ENCODE measurements at places on chromosomes 2 and 18. TPM values are rescaled to one million over a fixed set of nuclear protein-coding genes. Genes with fewer than 3 reads are reported as not detected.

- no peak for DNase-seq
- H3K4me3 ChIP-seq = no peak overlapping the region
- no peaks in the 10 kb centered on the region for H3K4me1 ChIP-seq
- no peak overlapping the region for H3K27ac ChIP-seq
- peaks cover 33% of the 10 kb centered on the region for H3K27me3 ChIP-seq
Measured at GRCh38 chr18:48340560-48340959, 68.6 kb downstream of the ZBTB7C start.

- H3K27me3 ChIP-seq = no peaks in the 10 kb centered on the region
- no peak for DNase-seq
- no peak overlapping the region for H3K4me3 ChIP-seq
Measured at GRCh38 chr18:71168557-71169145, 879.8 kb downstream of the SOCS6 start.

GRCh38 chr2:39706312-39706711 lies 40.6 kb downstream of the TMEM178A start:
- no peak overlapping the region for H3K4me3 ChIP-seq
- H3K27me3 ChIP-seq = 0 out of 2 replicates have a peak, but pooled peaks cover 4% of the 10 kb centered on the region
- H3K36me3 ChIP-seq = no peaks in the 10 kb centered on the region

DNA sequence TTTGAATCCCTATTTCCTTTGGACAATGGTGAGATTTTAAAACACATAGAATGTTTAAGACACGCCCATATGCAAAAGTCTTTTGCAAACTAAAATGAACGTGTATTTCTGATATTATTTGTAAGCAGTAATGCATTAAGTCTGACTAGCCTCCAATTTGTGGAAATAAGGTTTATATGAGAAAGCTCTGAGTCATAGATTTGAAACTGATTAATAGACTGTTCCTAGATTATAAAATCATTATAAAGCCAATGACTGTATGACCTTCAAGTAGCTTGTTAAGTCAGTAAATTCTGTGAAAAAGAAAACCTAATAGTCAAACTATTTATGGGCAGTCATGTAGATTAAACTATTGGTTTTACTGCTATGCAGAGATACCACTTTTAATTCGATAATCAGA lies 12.8 kb upstream of the EFEMP1 start:
- H3K27ac ChIP-seq = no peak overlapping the region
- H3K27me3 ChIP-seq = peaks cover 12% of the 10 kb centered on the region
- H3K4me1 ChIP-seq = no peaks in the 10 kb centered on the region
- H3K4me3 ChIP-seq = no peak overlapping the region
- DNase-seq = peak; percentile 28
- no peaks in the 10 kb centered on the region for H3K36me3 ChIP-seq

- H3K4me3 ChIP-seq = peak overlapping the region; percentile 48
- no peaks in the 10 kb centered on the region for H3K27me3 ChIP-seq
- H3K4me1 ChIP-seq = peaks cover 48% of the 10 kb centered on the region
Measured at GRCh38 chr2:108593547-108594098, 59.4 kb downstream of the LIMS1 start.

- H3K36me3 ChIP-seq = no peaks in the 10 kb centered on the region
- no peak overlapping the region for H3K27ac ChIP-seq
- H3K4me3 ChIP-seq = no peak overlapping the region
Measured at GRCh38 chr2:16614314-16614860, 51.2 kb downstream of the CYRIA start.

- no peaks in the 10 kb centered on the region for H3K4me1 ChIP-seq
- H3K27ac ChIP-seq = no peak overlapping the region
- H3K4me3 ChIP-seq = no peak overlapping the region
- no peaks in the 10 kb centered on the region for H3K36me3 ChIP-seq
Measured at GRCh38 chr2:25462021-25462420, 120.3 kb upstream of the DNMT3A start.

DNA sequence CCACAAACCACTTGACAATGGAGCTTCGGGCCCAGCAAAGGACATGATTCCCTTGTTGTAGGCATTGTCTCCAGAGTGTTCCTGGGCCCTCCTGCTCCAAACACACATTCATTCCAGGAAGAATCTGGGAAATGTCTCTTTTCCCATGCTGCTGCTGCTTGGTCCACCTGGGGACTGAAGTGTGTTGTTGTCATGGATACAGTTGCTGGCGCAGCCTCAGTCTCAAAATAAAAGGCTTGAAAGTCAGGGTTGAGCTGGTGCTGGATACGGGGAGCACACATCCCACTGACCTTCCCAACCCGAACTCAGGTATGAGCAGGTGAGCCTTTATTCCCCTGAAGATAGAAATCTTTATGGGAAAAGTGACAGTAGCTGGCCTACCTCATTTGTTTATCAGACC lies 30.6 kb upstream of the SPP2 start:
- no peak overlapping the region for H3K27ac ChIP-seq
- no peak for DNase-seq
- H3K4me3 ChIP-seq = no peak overlapping the region
- H3K36me3 ChIP-seq = no peaks in the 10 kb centered on the region
- no peaks in the 10 kb centered on the region for H3K4me1 ChIP-seq

GRCh38 chr2:126717928-126718327 lies 62.0 kb downstream of the GYPC start:
- no peaks in the 10 kb centered on the region for H3K36me3 ChIP-seq
- no peak overlapping the region for H3K4me3 ChIP-seq
- no peak for DNase-seq
- H3K27ac ChIP-seq = no peak overlapping the region

- H3K27me3 ChIP-seq = no peaks in the 10 kb centered on the region
- H3K4me1 ChIP-seq = peaks cover 24% of the 10 kb centered on the region
- peaks cover 11% of the 10 kb centered on the region for H3K36me3 ChIP-seq
- peak; percentile 71 for DNase-seq
- H3K27ac ChIP-seq = 0 out of 2 replicates have a peak overlapping the region, but pooled peaks have one; percentile 17
Measured at GRCh38 chr2:171703574-171704347, 16.5 kb downstream of the DYNC1I2 start.

- H3K27me3 ChIP-seq = no peaks in the 10 kb centered on the region
- no peaks in the 10 kb centered on the region for H3K36me3 ChIP-seq
- H3K4me1 ChIP-seq = peaks cover 27% of the 10 kb centered on the region
- H3K27ac ChIP-seq = peak overlapping the region; percentile 99
- DNase-seq = peak; percentile 97
Measured at GRCh38 chr18:2881088-2881839, 34.5 kb downstream of the EMILIN2 start.

- no peak overlapping the region for H3K27ac ChIP-seq
- H3K4me3 ChIP-seq = no peak overlapping the region
- no peaks in the 10 kb centered on the region for H3K27me3 ChIP-seq
- H3K36me3 ChIP-seq = no peaks in the 10 kb centered on the region
- H3K4me1 ChIP-seq = no peaks in the 10 kb centered on the region
Measured at GRCh38 chr2:53173091-53173490, 594.5 kb upstream of the CHAC2 start.

The SLC5A6 gene
- 19.9 TPM for total RNA-seq

The B3GNT7 gene
- total RNA-seq = under 0.01 TPM

The NGEF gene
- not detected for total RNA-seq

The ARL4C gene
- total RNA-seq = 2.4 TPM

The DCDC2C gene
- total RNA-seq = not detected

The SRD5A2 gene
- not detected for total RNA-seq

The FKBP7 gene
- total RNA-seq = 18.6 TPM

The CXCR2 gene
- not detected for total RNA-seq

The LCT gene
- total RNA-seq = 0.25 TPM

The LDAH gene
- 42.1 TPM for total RNA-seq

The VWC2L gene
- total RNA-seq = not detected

The SKOR2 gene
- not detected for total RNA-seq

The KCNIP3 gene
- 11.9 TPM for total RNA-seq

Measured in GM23248 (cell line).